Mammary epithelial cell (primary cell): ENCODE measurements at places on chromosomes 6 and 20.

DNA sequence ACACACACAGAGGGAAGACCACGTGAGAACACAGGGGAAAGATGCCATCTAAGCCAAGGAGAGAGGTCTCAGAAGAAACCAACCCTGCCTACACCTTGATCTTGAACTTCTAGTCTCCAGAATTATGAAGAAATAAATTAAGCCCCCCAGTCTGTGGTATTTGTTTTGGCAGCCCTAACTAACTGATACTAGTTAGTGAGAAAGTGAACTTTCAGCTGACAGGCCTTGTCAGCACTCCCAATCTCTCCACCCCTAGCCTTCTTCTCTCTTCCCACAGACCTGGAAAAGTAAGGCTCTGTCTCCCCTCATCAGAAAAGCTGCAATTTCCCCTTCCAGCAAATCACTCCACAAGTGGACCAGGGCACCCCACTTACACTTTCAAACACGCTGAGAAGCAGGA is 108.6 kb upstream of the CDYL start:
- DNase-seq = no peak

GRCh38 chr6:776528-776931 is 83.6 kb upstream of the EXOC2 start:
- no peak for DNase-seq

- DNase-seq = peak; percentile 2
Measured at GRCh38 chr6:96089173-96089572, 73.4 kb downstream of the FUT9 start.

GRCh38 chr20:2978519-2978918 is 64.9 kb upstream of the GNRH2 start:
- DNase-seq = no peak

- DNase-seq = no peak
Measured at GRCh38 chr20:53767206-53767930, 173.7 kb upstream of the ZNF217 start.

GRCh38 chr20:34943808-34944567 is 11.6 kb downstream of the GSS start:
- peak; percentile 92 for DNase-seq

DNA sequence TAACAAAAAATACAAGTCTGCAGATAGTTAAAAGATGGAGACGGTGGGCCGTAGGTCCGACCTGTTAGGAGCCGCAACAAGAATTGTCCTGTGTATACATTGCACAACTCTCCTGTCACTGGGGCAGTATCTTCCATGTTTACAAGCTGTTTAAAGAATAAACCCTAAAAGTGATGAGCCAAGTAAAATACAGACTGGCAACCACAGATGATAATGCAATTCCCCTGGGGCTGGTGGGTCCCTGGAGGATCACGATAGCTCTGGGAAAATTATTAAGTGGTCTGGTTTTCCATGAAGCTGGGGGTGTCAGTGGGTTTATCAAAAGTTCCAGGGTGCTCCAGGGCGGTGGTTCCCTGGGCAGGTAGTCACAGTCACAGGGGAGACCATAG is 8.1 kb upstream of the FAM50B start:
- no peak for DNase-seq

GRCh38 chr6:116251568-116252384 is 2.1 kb downstream of the TSPYL4 start:
- DNase-seq = peak; percentile 42

GRCh38 chr6:74415056-74415455 is 719.1 kb downstream of the CD109 start:
- no peak for DNase-seq

DNA sequence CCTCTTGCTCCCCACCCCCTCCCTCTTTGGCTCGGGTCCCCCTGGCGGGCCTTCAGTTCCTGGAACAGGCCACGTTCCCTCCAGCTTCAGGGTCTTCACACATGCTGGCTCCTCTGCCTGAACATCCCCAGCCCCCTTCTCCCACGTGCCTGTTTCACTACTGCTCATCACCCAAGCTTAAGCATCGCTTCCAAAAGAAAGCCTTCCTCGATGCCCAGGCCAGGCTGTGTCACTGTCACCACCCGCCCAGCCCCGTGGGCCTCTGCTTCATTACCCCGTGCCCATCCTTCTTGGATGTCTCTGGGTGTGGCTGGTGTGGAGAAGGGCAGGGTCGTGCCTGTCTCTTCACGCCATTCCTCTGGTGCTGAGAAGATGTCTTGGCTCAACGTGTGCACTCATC is 2.8 kb downstream of the DLGAP4 start:
- DNase-seq = no peak

DNA sequence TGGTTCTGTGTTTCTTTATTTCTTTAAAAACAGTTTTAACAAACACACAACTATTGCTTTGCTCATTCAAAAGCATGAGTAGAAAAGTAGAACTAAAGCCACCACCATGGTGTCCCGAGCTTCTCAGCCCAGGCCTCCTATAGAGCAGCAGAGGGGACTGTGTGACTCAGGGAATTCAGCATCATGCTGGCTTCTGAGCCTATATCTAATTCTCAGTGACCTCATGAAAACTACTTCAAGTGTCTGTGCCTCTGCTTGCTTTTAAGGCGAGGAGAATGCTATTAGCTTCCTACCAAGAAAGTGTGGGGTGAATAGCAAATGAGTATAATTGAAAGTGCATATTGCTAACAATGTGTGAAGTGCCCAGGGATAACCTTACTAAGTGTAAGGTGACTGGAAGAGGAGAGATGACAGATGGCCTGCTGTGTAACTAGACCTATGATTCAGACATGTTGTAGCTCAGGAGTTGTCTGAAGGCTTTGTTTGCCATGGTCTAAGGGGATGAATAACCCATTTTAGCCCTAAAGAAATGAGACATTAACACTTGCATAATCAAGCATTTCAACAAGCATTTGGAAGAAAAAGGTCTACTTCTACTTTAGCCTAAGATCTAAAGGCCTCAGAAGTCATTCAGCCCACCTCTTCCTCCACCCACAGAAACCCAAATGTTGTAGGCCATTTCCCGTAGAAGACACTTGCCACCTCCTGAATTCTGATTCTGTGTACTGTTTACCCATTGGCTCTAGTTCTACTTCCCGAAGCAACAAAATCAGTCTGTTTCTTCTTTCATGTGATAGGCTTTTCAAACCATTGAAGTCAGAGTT is 121.5 kb upstream of the ARG1 start:
- no peak for DNase-seq

GRCh38 chr6:108587258-108588059 is 26.7 kb downstream of the FOXO3 start:
- DNase-seq = peak; percentile 66

GRCh38 chr6:158500016-158500735 is 59.7 kb upstream of the TMEM181 start:
- peak; percentile 40 for DNase-seq

- no peak for DNase-seq
Measured at GRCh38 chr6:92608751-92609150, 810.6 kb downstream of the EPHA7 start.

DNA sequence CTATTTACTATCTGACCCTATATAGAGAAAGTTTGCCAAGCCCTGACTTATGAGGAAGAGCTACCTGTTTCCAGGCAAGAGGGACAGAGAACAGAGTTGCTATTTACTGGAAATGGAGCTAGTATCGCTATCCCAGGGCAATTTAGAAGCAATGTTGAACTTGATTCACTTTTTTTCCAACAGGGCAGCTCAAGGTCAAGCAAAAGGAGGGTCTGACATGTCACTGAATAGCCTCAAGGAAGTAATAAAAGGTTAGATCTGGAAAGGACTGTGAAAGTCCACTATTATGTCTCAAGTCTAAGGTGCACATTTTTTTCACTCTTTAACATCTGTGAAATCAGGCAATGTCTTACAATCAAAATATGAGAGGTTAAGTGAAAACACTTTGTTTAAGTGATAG is 84.4 kb downstream of the CLIC5 start:
- DNase-seq = no peak

- DNase-seq = no peak
Measured at GRCh38 chr6:54255886-54256285, 52.4 kb upstream of the TINAG start.

GRCh38 chr20:11497545-11497944 is 420.1 kb upstream of the BTBD3 start:
- no peak for DNase-seq

- peak; percentile 29 for DNase-seq
Measured at GRCh38 chr6:25181923-25182322, 97.3 kb upstream of the CARMIL1 start.

- no peak for DNase-seq
Measured at GRCh38 chr6:85081102-85081501, 316.7 kb upstream of the TBX18 start.

- no peak for DNase-seq
Measured at GRCh38 chr20:48448666-48449600, 378.9 kb downstream of the PREX1 start.

GRCh38 chr6:116127771-116128493 is 2.0 kb upstream of the COL10A1 start:
- DNase-seq = no peak

- DNase-seq = no peak
Measured at GRCh38 chr6:11711003-11711983, 67.3 kb downstream of the ADTRP start.

GRCh38 chr6:168989421-168989820 is 264.2 kb downstream of the THBS2 start:
- no peak for DNase-seq

GRCh38 chr20:32973077-32973717 is 31.0 kb downstream of the SUN5 start:
- no peak for DNase-seq

GRCh38 chr6:69719602-69720193 is 77.1 kb downstream of the LMBRD1 start:
- peak; percentile 14 for DNase-seq

GRCh38 chr6:168417679-168418557 is 23.1 kb upstream of the SMOC2 start:
- DNase-seq = no peak

- DNase-seq = no peak
Measured at GRCh38 chr6:79005497-79005896, 72.6 kb downstream of the PHIP start.

DNA sequence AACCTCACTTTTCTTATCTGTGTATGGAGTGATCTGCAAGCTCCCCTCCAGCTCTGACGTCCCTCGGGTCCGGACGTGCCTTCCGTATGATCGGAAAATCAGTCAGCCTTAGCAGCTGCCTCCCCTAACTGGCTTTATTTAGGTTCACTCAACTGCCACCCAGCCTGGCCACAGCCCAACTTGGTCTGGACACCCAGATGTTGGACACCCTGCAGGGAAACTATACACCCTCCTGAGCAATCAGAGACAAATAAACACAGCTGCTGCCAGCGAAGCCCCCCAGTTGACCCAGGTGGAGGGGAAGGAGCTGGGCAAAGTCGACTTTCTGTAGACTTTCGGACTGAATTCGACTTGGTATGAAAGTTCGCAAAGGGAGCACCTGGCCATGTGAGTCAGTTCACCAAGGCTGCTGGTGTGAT is 28.9 kb downstream of the TBC1D7 start:
- DNase-seq = no peak

GRCh38 chr6:74749211-74750147 is 456.4 kb downstream of the COL12A1 start:
- DNase-seq = peak; percentile 78

GRCh38 chr20:645318-646106 is 7.5 kb downstream of the SRXN1 start:
- DNase-seq = peak; percentile 35

GRCh38 chr6:136174510-136174909 is 75.6 kb downstream of the MTFR2 start:
- no peak for DNase-seq

DNA sequence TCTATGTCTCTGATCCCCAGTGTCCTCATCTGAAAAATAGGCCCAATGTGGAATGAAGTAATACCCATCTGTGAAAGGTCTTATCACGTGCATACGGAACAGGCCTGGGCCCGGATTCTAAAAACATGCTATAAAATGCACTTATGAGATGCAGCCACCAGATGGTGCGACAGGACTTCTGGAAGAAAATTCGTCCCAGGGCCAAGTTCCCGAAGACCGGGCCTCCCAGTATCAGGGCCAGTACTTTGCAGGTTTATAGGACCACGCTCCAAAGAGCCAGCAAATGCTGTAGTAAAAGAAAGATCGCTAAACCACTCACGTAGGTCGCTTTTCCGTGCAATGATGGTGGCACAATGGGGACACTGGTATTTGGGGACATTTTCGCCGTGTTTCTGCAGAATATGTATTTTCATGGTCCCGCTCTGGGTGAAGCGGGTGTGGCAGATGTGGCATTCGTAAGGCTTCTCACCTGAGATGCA is 10.6 kb downstream of the CTCFL start:
- DNase-seq = peak; percentile 57

- no peak for DNase-seq
Measured at GRCh38 chr20:43721097-43721428, 5.7 kb downstream of the GTSF1L start.

DNA sequence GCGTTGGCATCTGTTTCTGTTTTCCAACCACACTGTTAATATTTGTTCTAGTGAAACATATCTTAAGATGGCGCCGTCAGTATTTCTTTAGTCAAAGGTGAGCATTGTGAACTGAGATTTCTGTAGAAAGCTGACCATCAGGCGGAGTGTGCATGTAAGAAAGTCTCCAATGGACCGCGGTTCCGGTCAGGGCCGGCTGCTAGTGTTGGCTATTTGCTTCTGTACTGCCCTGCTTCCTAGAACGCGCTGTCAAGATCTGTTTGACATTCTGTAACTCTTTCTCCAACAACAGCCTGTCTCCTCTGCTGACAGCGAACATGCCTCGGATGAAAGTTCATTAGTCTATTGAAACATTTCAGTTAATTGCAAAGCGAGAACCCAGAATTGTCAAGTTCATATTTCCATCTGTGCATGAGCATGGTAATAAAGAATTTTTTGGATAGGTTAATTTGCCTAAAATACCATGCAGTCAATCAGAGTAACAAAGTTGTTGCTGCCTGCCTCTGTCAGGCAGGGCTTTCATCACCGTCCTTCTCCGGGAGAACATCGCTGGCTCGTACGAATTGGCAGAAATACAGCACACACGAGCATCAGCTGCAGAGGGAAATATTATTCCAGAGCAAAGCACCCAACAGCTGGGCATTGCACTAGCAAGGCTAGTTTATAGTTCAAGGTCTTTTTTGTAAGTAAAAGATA is 369.1 kb downstream of the CDH4 start:
- no peak for DNase-seq

GRCh38 chr20:51156041-51156982 is 133.4 kb upstream of the KCNG1 start:
- DNase-seq = no peak
